ENCODE measurements at places on chromosomes 2 and 18.

GRCh38 chr18:30298769-30299168, 743.8 kb downstream of the DSC3 start:
- no peak for ATAC-seq

GRCh38 chr18:68956650-68957049, 158.8 kb downstream of the CCDC102B start:
- no peak for ATAC-seq

- no peak for ATAC-seq
These were observed 247.2 kb upstream of the ZNF804A start for GRCh38 chr2:184351126-184351525.

DNA sequence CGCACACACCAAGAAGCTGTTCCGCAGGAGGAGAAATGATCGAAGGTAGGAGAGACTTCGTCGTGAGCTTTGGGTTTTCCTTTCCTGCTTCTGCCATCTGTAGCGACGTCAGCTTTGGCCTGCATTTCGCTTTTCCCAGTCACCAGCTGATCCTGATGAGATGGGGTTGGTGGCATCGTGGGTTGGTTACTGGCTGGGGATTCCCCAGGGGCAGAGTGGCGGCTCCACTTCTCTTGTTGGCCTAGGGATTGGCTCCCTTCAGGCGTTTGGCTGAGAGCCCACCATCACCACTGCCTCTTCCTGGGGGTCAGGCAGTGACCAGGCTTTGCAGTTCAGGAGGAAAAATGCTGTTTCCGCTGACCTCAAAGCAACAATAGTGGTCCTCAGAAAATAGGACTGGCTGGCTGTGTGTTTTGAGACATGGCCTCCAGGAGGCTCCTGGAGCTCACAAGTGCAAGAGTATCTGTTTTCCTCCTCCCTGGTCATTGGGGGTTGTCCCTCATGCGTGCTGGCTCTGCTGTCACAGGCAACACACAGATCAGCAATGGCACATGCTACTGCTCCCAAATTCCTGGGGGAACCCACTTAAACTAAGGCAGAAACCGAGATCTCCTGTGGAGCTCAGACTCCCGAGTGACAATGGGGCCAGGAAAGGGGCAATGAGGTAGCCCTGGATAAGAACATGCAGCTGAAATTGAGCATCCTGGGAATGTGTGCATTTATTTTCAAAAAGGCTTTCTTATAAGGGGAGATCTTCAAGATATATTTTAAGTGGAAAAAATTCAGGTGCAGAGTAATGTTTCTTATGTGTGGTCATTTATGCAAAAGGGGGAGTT, 173.0 kb downstream of the CTIF start:
- peak; percentile 53 for ATAC-seq

GRCh38 chr2:158191076-158191895, 89.6 kb downstream of the UPP2 start:
- ATAC-seq, result peak; percentile 84

DNA sequence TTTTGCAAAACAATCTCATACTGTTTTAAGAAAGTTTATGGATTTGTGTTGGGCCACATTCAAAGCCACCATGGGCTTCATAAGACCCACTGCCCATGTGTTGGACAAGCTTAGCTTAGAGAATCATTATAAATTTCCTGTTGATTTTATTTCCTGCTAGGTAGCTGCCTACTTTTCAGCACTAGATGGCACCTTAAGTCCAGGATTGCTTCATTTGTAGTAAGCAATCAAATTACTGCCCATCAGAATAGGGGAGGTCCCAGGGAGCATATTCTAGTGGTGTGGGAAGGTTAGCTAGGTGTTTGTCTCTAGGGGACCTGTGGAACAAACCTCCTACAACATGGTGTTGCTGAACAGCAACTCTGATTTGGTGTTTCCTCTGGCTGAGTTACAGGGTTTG, 11.0 kb upstream of the DCDC2C start:
- no peak for ATAC-seq

- no peak for ATAC-seq
These were observed 69.9 kb downstream of the TMEM247 start for GRCh38 chr2:46549166-46549844.

DNA sequence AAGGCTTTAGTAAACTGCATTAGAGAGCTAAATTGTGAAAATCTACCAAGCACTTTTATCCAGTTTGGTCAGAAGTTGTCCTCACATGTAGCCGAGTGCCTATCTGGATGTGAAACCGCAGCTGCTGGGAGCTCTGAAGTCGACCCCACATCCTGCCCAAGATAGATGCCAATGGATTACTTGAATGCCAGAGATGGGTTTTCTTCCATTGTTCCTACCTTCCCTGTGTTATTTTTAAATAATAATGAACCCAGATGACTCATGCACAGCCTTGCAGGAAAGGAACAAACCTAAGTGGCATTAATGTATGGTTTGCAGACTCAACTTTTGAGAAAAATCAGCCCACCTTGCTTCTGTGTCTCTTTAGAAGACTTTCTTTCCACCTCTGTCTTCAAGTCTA, 408.5 kb downstream of the FBXO15 start:
- ATAC-seq, result no peak

DNA sequence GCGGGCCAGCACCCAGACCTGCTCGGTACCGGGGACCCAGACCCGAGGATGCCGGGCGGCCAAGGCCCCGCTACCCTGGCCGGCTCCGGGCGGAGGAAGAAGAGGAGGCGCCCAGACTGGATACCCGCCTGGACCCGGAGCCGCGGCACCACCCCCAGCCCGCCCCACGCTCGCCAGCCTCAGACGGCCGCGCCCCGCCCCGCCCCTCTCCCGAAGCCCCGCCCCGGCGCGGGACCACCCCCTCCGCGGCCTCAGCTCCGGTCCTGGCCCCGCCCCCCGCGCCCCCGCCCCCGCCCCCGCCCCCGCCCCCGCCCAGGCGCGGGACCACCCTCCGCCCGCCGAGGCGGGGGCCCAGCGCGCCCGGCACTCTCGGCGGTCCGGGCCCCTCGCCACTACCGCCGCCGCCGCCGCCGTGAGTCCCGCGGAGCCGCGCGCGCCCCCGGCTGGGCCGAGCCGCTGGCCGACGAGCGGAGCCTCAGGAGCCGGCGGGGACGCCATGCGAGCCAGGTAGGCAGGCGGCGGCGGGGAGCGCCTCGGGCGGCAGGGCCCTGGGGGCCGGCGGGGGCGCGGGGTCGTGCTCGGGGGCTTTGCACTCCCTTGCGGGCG, at the start of gene SH3BP4:
Gene SH3BP4 (plus strand): TSS at position 354 of the 606 bp plus-strand sequence. CDS start 82,986 bp downstream, outside the sequence.
- peak; percentile 34 for ATAC-seq

GRCh38 chr18:24964216-24964615, 387.8 kb downstream of the ZNF521 start:
- no peak for ATAC-seq

DNA sequence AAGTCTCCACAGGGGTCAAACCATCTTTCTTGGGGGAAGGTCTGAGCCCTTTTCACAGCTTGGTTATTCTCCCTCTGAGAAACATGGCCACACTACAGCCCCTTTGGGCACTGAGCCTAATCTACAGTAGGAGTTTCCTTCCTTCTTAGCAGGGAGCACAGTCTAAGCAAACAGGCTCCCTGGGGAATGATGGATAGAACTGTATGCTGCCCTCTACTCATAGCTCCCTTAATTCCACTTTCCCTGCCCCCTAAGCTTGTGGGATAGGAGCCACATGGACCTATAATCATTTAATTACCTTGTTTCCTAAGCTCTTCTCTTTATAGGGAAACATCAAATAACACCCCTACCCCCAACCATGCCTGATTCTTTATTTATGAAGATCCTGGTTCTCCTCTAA, 442.1 kb upstream of the MEX3C start:
- no peak for ATAC-seq

- ATAC-seq, result no peak
These were observed 64.1 kb upstream of the ADAM23 start for GRCh38 chr2:206379266-206379665.

GRCh38 chr2:167471332-167471731, 583.1 kb downstream of the XIRP2 start:
- no peak for ATAC-seq

DNA sequence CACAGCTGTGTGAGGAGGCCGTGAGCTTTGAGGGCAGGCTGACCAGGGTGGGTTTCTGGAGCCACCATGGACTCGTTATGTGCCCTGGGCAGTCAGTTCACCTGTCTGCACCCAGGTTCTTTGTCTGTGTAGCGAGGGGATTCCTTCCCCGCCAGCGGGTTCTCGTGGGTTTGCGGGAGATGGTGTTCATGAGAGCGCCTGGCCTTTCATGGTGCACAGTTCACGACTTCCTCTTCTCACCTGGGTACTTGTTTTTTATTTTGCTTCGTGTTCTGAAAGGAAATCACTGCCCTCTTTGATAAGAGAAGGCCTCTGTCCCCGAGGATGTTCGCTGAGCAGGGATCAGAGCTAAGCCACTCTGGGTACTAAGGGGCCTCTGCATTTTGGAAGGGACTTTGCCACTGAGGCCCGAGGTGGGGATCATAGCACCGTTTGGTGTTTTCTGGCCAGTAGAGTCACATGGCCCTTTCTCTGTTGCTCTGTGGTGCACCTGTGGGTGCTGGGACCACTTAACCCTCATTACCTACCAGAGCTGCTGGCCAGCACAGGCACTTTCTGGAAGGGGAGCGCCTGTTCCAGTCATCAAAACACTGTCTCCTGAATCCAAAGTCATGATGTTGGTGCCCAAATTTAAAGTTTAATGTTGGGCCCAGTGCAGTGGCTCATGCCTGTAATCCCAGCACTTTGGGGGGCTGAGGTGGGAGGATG, 78.5 kb downstream of the LDLRAD4 start:
- no peak for ATAC-seq

DNA sequence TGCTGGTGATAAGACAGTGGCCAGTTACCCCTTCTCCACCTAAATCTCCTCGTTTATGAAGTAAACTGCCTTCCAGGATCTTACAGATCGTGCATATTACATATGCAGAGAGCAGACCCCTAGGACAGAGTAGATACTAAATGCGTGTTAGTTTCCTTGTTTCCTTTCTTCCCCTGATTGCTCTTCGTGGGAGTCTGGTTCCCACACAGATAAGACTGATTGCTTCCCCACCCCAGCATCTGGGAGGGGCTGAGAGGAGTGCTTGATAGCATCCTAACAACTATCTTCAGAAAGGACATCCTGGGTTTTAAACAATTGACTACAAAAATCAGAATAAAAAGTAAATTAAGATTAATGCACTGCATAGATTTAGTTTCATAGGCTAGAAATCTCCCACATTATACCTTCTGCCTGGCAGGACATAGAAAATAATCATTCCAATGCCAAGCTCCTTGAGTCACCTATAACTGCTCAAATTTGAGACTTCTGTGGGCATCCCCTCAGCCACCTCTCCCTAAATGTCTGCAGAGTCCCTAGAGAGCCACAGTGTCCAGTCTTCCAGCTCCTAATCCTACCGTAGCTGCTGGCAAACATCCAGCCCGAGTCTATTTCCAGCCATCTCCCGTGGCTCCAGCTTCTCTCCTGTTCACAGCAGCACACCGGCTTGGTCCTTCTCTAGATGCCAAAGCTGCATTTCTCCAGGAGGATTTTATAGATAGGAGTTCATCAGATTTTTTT, 128.3 kb downstream of the LRRC30 start:
- ATAC-seq, result no peak

GRCh38 chr18:5995626-5996025, 100.3 kb upstream of the TMEM200C start:
- no peak for ATAC-seq

DNA sequence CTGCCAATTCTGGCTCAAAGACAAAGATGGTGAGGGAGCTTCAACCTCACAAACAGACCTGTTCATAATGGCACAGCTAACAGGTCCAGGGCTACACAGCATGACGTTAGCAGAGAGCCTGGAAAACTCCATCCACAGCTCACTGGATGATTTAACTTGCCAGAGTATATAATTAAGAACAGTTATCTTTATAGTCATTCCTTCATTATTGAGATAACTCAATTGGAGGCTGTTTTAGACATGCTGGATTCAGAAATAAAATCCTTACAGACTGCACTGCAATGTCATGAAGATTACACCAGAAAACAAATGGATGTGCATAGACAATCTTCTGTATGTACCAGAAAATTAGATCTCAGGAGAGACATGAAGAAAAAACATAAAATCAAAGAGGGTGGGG, 55.1 kb upstream of the LYPD1 start:
- no peak for ATAC-seq

- no peak for ATAC-seq
These were observed 102.2 kb upstream of the TTC39C start for GRCh38 chr18:23912356-23912755.

- no peak for ATAC-seq
These were observed 216.2 kb upstream of the TNP1 start for GRCh38 chr2:217076058-217076435.

- no peak for ATAC-seq
These were observed 1434.4 kb downstream of the LRP1B start for GRCh38 chr2:140696449-140696848.

GRCh38 chr18:49459404-49460171, 857 bp downstream of the DYM start:
- peak; percentile 59 for ATAC-seq

GRCh38 chr2:74429487-74430451, 8.2 kb downstream of the WDR54 start:
- ATAC-seq, result peak; percentile 22

- no peak for ATAC-seq
These were observed 83.4 kb downstream of the TPGS2 start for GRCh38 chr18:36745219-36745975.

GRCh38 chr18:8484951-8485350, 124.3 kb upstream of the RAB12 start:
- ATAC-seq, result no peak

DNA sequence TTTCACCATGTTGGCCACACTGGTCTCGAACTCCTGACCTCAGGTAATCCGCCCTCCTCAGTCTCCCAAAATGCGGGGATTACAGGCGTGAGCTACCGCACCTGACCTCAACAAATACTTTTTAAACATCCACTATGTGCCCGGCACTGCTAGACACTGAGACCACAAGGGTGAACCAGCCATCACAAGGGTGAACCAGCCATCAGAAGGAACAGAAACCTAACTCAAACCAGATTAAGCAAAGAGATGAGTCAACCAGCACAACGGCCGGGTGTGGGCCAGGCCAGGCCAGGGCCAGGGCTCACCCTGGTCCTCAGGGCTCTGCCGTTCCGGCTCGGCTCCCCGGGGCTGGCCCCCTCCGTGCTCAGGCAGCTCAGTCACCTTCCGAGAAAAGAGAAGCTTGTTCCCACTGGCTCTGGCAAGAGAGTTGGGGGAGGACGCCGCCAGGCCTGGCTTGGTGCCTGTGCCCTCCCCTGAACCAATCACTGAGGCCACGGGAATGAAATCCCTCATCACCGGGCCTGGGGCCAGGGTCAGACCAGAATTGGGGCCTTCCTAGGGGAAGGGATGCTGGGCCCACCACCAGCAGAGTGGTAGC, 4.4 kb downstream of the TEX44 start:
- no peak for ATAC-seq

- no peak for ATAC-seq
These were observed 143.0 kb downstream of the ZNF516 start for GRCh38 chr18:76351961-76352581.

- no peak for ATAC-seq
These were observed 37.6 kb downstream of the CENPO start for GRCh38 chr2:24830786-24831185.

GRCh38 chr2:169107645-169108044, 38.3 kb downstream of the DHRS9 start:
- ATAC-seq, result peak; percentile 81
